LNCaP clone FGC (cell line): ENCODE measurements at places on chromosomes 7 and 10.

GRCh38 chr10:28984431-28984830 is 304.4 kb upstream of the LYZL1 start:
- DNase-seq: peak; percentile 58

GRCh38 chr7:131602994-131603372 is 46.6 kb upstream of the PODXL start:
- no peak for DNase-seq

- no peak for DNase-seq
Observed at GRCh38 chr10:72812753-72813430, 80.6 kb upstream of the OIT3 start.

DNA sequence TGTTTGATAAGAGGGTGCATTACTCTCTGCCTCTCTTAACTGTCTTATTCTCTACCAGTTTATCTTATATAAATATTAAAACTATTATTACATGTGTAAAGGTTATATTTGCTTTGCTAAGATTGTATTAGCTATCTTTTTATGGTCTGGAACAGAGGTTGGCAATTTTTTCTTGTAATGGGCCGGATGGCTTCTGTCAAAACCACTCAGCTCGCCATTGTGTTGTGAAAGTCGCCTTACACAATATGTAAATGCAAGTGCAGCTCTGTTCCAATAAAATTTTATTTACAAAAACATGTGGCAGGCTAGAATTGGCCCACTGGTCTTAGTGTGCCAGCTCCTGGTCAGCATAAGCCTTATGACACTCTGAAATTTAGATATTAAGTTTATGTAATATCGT is 185.8 kb downstream of the SDK1 start:
- DNase-seq: peak; percentile 25

GRCh38 chr10:6716516-6716915 is 136.4 kb upstream of the PRKCQ start:
- no peak for DNase-seq

- DNase-seq: no peak
Observed at GRCh38 chr7:135262623-135263320, 29.1 kb downstream of the STRA8 start.

GRCh38 chr7:137001041-137001440 is 132.6 kb downstream of the CHRM2 start:
- no peak for DNase-seq

DNA sequence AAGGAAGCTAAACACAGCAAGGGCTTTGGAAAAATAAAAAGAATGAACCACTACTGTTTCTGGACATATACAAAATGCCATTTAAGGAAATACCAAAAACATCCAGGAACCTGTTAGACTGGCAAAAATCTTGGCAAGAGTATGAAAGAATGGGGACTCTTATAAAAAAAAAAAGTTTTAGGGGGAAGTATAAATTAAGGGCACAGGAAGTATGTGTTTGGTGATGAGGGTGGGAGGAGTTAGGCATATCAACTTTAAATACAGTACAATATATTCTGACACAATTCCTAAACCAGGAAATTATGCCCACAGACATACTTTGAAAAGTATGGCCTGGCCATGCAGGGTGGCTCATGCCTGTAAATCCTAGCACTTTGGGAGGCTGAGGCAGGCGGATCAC is 74.2 kb downstream of the WAPL start:
- DNase-seq: no peak

DNA sequence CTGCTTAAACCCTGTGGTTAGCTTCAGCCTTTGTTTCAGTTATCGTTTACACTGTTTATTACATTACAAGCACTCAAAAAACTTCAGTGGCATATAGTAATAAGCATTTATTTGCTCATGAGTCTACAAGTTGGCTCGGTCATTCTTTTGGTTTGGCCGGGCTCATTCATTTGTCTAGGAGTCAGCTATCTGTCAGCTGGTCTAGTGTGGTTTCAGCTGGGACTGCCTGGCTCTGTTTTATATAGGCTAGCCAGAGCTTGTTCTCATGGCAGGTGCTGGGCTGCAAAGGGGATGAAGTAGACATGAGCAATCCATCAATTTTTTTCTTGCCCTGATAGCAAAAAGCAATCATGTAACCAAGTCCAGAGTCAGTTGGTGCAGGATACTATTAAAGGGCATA is 103.6 kb downstream of the MKLN1 start:
- peak; percentile 86 for DNase-seq

- DNase-seq: no peak
Observed at GRCh38 chr10:5531558-5532306, 7.0 kb downstream of the CALML3 start.

GRCh38 chr10:27445070-27445469 is 59.0 kb upstream of the RAB18 start:
- DNase-seq: no peak
